ENCODE measurements at places on chromosomes 1 and 21. TPM values are rescaled to one million over a fixed set of nuclear protein-coding genes. Genes with fewer than 3 reads are reported as not detected.

DNA sequence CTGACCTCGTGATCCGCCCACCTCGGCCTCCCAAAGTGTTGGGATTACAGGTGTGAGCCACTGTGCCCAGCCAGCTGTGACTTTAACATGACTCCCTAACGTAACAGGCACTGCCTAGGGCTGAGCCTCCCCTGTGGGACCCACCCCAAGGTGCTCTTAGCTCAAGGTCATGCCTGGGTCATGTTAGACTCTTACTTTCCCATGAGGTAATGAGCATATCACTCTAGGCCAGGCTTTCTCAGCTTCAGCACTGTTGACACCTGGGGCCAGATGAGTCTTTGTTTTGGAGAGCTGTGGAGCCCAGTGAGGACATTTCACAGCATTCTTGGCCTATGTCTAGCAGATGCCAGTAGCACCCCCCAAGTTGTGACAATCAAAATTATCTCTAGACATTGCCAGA is 4.5 kb downstream of the NECAP2 start:
- DNase-seq, result no peak

- peak; percentile 53 for DNase-seq
Measured at GRCh38 chr1:201982082-201982622, 296 bp upstream of the RNPEP start.

DNA sequence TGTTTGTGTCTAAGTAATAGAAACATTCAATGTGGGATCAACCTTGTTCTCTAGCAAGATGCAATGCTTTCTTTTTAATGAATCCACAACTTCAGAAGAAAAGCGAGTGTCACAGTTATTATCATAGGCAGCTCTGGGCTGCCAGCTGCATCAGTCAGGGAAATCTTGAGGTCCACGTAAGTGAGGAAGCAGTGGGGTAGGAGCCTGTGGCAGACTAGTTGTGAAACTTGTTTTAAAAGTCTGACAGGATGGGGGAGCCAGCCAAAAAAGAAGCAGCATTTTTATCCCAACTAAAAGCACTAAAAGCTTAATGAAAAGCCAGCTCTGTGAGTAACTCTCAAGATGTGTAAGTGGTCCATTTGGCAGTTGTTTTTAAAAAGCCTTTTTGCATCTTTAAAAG is 113.1 kb downstream of the ZNF326 start:
- no peak for DNase-seq

GRCh38 chr1:76881762-76882161 is 14.5 kb downstream of the ST6GALNAC5 start:
- no peak for DNase-seq

- DNase-seq, result no peak
Measured at GRCh38 chr1:165828669-165829329, 1.4 kb downstream of the UCK2 start.

GRCh38 chr1:25369241-25369640 is 31.1 kb downstream of the TMEM50A start:
- no peak for DNase-seq

DNA sequence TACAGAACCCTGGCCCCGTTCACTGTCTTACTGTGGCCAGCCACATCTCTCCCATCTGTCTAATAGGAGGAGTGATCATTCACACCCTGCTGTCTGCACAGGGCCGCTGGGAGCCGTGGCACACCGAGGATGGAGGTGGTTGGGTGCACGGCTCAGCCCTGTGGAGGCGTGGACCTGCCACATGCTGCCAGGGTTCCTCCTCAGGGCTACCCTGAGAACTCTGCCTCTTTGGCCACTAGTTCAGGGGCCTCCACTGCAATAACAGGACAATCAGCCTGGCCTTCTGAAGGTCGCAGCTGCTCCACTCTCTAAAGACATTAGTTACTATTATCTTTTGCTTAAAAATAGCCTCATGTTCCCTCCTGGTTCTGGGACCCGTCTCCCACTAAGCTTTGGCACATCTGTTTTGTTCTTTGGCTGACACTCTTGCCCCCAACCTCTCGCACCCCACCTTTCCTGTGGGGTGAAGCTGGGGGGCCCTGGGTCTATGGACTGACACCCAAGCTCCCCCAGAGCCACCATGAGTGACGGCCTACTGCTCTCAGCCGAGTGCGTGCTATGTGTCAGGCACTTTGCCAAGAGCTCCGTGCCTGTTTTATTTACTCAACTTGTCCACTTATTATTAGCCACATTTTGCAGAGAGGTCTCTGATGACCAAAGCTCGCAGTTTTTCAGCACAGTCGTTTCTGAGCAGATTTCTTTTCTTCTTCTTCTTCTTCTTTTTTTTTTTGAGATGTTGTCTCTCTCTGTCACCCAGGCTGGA is 66.3 kb downstream of the ARHGEF10L start:
- DNase-seq, result no peak

- no peak for DNase-seq
Measured at GRCh38 chr1:165861911-165862310, 34.5 kb downstream of the UCK2 start.

DNA sequence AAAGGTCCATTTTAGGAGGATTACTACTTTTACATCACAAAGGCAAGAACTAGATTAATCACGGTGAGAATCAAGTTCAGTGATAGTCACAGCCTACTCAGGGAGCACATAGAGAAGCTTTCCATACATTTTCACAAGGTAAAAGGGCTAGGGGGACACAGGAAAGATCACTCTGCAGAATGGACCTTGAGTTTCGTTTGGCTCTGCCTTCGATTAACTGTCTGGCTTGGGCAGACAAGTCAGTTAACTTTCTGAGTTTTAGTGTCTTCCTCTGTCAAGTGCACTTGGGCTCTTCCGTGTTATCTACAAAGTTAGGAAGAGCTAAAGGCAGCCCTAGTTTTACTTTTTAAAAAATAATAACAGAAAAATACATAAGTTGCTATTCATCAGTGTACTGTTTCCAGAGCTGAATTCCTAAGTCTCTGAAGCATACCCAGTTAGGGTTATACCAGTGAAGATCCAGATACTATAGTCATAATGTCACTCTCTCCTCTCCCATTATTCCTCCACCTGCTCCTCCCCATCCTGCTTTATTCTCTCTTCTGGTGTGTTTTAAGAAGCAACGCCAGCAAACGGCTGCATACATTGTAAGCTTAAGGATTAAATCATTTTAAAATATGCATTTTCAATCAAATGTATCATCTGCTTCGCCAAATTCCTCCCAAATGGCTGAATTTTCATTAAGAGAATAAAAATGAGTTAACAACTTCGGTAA is 1.7 kb downstream of the CEP170 start:
- DNase-seq, result peak; percentile 13

- DNase-seq, result no peak
Measured at GRCh38 chr21:17976691-17977090, 157.5 kb upstream of the C21orf91 start.

CELA3A gene
- total RNA-seq, result not detected

ORC1 gene
- total RNA-seq, result 0.97 TPM

VSIG8 gene
- total RNA-seq, result not detected

CLIC6 gene
- total RNA-seq, result 0.34 TPM
